ENCODE measurements at places on chromosomes 12 and 14. TPM values are rescaled to one million over a fixed set of nuclear protein-coding genes. Genes with fewer than 3 reads are reported as not detected.

DNA sequence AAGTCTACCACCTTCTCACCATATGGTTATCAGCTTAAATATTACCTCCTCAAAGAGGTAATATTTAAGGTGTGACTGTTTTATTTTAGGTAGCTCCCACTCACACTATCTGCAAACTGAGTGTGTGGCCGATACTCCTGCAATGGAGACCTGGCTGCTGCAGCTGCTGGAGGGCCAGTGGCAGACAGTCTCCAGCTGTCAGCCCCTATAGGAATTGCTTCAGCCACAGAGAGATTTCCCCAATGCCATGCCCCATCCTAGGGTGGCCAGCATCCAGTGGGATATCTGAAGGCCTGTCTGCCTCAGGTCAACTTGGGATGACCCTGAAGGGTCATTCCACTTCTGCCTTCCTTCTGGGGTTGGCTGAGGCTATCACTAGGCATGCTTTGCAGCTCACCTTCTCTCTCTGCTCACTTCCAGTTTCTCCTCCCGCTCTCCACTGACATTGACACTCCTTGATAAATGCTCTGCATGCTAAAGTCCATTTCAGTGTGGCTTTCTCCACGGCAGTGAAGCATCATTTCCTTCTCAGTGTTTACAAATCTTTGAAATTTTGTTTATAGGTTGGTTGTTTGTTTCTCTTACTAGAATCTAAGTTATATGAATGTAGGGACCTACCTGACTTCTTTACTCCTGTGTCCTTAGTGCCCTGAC lies 90.2 kb upstream of the USP44 start:
- no peak for DNase-seq

- DNase-seq, result no peak
Measured at GRCh38 chr12:3727354-3727753, 25.6 kb downstream of the CRACR2A start.

DNA sequence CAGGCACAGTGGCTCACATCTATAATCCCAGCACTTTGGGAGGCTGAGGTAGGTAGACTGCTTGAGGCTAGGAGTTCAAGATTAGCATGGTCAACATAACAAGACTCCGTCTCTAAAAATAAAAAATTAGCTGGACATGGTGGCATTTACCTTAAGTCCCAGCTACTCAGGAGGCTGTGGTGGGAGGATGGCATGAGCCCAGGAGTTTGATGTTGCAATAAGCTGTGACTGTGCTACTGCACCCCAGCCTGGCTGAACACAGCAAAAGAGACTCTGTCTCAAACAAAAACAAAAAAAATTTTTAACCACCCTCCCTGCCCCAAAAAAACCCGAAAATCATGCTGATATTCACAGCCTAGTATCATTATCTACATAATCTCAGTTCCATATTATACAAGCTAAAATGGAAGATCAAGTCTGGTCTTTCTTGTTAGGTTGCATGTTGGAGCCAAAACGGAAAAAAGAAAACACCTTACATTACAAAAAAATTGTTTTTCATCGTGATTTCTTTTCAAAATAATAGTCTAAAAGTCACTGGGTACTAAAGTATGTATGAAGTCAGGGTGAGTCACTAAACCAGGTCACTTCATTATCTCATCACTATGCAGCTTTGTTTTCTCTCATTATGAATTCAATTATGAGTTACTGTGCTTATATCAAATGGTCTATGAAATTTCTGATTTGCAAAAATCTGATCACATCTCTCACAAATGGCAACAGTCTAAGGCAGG lies 13.8 kb downstream of the GXYLT1 start:
- DNase-seq, result no peak

DNA sequence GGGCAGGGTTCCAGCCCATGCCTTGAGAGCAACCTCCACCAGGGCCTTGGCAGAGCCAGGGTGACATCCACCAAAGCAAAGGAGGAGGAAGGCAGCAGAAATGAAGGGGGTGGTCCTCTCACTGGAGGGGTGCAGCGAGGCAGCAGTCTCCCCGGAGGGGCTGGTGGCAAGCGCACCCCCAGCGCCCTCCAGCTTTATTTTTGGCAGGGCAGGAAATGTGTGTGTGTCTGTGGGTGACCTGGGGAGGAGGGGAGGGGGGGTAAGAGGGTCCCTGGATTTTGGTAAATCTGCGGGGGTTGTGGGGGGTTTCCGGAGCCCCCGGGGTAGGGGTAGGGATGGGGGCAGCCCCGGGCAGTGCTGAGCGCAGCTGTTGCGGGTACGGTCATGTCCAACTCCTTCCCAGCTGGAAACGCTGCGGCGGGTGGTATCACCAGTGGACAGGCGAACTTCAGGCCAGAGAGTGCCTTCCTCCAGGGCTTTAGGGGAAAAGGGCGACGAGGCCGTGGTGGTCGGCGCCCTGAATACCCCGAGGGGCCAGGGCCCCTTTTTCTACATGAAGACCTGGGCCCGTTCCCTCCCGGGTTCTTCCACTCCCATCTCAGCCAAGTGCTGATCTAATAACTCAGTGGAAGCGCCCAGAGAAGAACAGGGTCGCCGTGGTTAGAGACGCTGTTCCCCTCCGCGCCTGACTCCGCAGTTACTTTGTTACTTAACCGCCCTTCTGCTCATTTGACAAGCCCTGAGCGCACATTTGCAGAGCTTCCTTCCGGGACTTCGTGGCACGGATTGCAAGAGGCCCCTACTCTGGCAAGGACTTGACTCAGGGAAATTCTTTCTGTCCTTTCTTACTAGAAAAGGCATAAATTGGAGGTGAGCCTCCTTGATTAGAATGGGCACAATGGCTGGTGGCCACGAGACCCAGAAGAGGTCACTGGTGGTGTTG lies 55.2 kb downstream of the FOS start:
- no peak for DNase-seq

The TBX5 gene
- total RNA-seq, result not detected

The PZP gene
- total RNA-seq, result not detected

DNA sequence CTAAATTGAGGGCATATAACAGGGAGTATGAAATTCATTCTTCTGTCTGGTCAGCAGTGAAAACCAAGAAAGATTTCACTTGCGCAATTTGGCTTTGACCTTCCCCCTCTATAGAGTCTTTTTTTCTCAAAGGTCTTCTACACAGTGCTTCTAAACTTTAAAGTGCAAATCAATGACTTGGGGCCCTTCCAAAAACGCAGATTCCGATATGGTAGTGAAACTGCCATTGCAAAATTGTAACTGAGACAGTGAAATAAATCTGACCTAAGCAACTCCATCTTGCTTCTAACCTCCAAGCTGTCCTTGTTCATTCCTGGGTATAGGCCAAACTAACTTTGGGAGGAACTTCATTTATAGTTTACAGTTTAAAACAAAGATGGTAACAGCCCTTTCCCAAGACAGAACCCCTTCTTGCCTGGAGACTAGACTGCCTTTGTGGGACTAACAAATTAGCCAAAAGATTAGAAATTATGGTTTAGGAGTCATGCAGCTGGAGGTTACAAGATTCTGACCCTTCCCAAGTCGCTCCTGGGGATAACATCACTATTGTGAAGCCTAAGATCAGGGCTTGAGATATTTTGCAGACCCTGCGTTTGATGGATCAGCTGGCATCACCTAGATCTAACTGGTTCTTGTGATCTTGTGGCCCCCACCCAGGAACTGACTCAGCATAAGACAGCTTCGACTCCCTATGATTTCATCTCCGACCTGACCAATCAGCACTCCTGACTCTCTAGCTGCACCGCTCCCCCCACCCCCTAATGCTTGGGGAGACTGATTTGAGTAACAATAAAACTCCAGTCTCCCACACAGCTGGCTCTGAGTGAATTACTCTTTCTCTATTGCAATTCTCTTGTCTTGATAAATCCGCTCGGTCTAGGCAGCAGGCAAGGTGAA lies 5.0 kb downstream of the SLC25A21 start:
- DNase-seq, result no peak
